ENCODE measurements at places on chromosomes 11 and 22. TPM values are rescaled to one million over a fixed set of nuclear protein-coding genes. Genes with fewer than 3 reads are reported as not detected.

Gene ZNF74
- 15.2 TPM for total RNA-seq

Gene CFAP300
- total RNA-seq = 1.9 TPM

Gene HTR3A
- total RNA-seq = not detected

DNA sequence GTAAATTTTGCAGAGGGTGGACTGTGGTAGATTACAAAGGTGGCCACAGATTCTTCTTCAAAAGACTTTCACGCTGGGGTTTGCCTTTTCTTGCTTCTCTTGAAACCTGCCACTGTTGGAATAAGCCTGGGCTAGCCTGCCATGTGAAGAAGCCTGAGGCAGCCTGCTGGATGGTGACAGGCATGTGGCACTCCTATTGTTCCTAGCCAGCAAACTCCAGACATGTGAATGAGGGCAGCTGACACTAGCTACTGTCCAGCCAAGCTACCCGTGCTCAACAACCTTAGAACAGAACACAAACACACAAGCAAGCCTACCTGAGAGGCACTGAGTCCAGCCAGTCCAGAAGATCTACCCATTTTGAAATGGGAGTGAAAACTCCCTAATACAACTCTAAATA, 322.7 kb upstream of the LARGE1 start:
- H3K4me1 ChIP-seq = no peaks in the 10 kb centered on the region
- H3K27me3 ChIP-seq = no peaks in the 10 kb centered on the region
- no peak overlapping the region for H3K27ac ChIP-seq
- no peaks in the 10 kb centered on the region for H3K36me3 ChIP-seq
- DNase-seq = no peak

DNA sequence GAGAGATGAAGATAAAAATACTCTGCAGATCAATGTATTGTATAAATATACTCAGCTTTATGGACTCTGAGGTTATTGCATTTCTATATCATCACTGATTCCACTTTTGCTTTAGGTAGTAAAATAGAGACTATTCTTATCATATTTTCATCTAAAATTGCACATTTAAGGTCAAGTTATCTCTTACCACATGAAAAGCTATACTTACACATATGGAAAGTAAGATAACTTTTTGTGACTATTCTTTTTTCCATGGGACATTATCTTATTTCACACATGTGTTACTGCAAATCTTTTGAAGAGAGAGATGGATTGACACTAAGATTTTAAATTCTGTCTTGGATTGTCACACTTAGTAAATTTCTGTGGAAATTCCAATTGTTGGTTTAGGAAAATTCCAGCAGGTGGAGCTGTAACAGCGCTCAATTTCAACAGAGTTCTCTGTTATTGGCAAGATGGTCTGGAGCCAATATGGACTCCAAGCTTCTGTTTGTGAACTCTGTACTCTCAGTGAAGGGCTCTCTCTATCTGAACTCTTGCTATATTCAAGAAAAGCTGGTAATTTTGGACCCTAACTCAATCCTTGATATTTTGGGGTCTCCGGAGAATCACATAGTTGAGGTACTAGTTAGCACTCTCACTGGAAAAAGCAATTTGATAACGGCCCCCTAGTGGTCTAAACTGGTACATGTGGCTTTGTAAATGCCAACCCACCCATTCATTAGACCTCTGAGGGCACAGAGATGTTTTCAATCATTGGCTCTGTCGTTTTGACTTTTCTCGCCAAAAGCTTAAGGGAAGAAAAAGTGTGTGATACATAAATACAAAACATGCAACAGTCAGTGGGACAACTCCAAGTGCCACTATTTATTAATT, 429.7 kb downstream of the ETS1 start:
- H3K36me3 ChIP-seq = no peaks in the 10 kb centered on the region
- DNase-seq = peak; percentile 50
- H3K4me1 ChIP-seq = no peaks in the 10 kb centered on the region
- peak overlapping the region; percentile 49 for H3K4me3 ChIP-seq
- no peaks in the 10 kb centered on the region for H3K27me3 ChIP-seq

All from PC-9 (cell line).